NCI-H1694 (cell line): ENCODE measurements at places on chromosomes 12 and 14.

GRCh38 chr12:32997471-32997870 lies 100.9 kb upstream of the PKP2 start:
- no peak for DNase-seq

DNA sequence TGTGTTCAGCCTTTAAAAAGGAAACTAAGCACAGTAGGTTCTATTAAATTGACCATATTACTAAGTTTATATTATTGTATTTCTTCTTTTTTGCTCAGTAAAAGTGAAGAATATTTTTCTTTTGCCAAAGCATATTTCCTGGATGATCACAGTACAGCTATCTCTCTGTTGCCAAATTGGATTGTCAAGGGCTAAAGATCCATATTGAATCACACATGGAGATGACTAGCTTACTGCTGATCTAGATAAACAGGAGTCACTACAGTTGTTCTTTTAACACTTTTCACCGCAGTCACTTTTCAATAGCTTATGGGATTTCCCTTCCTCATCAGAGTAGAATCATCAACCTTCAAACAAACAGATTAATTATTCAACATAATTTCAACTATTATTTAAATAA lies 78.6 kb downstream of the LRRC9 start:
- no peak for DNase-seq

- DNase-seq, result peak; percentile 64
Measured at GRCh38 chr14:59484639-59485175, 390 bp downstream of the JKAMP start.

DNA sequence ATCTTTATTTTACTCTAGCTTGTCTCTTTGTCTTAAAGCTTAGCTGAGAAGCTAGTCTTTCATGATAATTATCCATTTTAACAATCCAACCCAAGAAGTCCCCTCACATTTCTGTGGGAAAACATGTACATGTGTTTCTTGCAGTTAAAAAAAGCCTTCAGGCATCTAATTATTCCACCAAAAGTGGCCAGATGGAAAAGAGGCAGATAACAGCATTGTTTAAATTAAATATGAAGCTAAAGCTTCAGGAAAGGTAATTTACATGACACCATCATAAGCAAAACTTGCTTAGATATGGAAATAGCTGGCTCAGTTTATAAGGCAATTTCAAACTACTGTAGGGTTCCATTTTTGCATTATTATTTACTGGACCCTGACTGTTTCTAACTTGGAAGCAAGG lies 175.4 kb downstream of the UNC79 start:
- no peak for DNase-seq

GRCh38 chr12:47940773-47941474 lies 22.5 kb upstream of the TMEM106C start:
- DNase-seq, result no peak

DNA sequence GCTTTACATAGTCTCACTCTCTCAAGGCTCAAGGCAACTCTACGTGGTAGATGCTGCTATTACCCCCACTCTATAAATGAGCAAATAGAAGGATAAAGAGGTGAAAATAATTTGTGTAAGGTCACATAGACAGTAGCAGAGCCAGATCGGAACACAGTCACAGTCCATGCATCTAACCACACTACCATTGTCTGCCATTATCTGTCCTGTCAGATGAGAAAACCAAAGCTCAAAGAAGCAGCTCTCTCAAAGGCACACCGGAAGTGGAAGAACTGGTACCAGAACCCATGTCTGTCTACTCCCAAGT lies 134.4 kb upstream of the NUDT4 start:
- no peak for DNase-seq

GRCh38 chr12:107223821-107224220 lies 130.5 kb upstream of the CRY1 start:
- DNase-seq, result no peak

GRCh38 chr14:23130871-23131270 lies 11.8 kb upstream of the CEBPE start:
- DNase-seq, result no peak

GRCh38 chr12:10027721-10028120 lies 2.8 kb upstream of the CLEC9A start:
- no peak for DNase-seq

DNA sequence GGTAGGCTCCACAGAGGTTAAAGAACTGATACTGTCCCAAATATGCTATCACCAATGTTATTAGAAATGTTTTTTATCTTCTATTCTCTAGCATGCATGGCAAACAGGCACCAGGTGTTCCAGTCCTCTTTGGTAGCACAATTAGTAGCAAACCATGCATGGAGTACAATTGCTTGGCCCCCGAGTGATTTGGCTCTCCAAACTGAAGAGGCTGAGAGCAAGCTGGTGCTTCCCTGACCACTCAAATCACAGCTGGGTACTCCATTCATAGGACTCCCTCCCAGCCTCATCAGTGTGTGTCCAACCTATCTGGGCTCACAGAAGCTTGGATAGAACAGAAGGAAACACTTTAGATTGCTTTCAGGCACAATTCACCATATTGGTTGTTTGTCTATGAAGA lies 93.4 kb downstream of the DIO2 start:
- no peak for DNase-seq

DNA sequence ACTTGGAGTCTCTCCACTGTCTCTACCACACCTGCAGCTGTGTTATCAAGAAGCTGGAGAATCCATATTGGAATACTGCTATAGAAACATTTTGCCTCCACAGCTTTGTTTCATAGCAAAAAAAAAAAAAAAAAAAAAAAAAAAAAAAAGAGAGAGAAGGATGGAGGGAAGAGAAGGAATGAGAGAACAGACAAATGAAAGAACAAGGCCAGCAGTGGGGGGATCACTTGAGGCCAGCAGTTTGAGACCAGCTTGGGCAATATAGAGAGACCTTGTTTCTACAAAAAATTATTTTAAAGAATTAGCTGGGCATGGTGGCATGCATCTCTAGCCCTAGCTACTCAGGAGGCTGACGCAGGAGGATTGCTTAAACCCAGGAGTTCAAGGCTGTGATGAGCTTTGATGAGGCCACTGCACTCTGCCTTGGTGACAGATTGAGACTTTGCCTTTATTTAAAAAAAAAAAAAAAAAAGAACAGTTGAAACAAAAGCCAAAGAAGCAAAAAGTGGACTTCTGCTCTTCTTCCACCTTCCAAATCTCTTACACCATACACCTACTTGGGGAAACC lies 8.1 kb downstream of the VEZT start:
- DNase-seq, result no peak

GRCh38 chr12:42809226-42809625 lies 219.7 kb upstream of the PRICKLE1 start:
- no peak for DNase-seq

DNA sequence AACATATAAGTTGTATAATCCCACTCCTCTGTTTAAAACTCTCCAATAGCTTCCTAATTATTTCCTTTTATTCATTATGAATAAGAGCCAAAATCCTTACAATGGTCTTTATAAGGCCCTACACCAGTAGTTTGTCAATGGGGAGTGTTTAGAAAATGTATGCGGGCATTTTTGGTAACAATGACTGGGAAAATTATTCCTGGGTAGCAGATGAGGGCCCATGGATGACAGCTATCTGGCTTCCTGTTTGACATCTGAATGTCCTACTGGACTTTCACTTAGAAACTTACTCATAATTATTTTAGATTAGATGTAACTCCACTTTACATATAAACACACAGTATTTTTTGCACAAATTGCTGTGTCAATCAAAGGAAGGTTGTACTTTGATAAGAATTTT lies 101.2 kb downstream of the PAPLN start:
- no peak for DNase-seq
